ENCODE measurements at places on chromosomes 11 and 22.

- peak; percentile 62 for DNase-seq
These were observed 5.1 kb downstream of the POU2AF3 start for GRCh38 chr11:111303461-111303860.

DNA sequence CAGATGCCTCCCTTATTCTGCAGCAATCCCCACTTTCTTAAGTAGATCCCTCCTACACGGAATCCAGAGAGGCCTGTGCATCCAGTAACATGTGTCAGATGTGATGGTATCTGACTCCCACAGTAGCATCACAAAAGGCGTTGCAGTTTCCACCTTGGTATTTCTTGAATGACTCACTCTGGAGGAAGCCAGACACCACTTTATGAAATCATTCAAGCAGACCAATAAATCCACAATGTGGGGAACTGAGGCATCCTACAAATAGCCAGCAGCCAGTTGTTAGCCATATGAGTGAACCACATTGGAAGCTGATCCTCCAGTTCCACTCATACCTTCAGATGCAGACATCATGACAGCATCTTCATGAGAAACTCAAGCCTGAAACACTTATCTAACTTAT, 798.1 kb downstream of the OPCML start:
- no peak for DNase-seq

- DNase-seq = peak; percentile 70
These were observed 1.7 kb downstream of the PHF21A start for GRCh38 chr11:46119352-46120216.

DNA sequence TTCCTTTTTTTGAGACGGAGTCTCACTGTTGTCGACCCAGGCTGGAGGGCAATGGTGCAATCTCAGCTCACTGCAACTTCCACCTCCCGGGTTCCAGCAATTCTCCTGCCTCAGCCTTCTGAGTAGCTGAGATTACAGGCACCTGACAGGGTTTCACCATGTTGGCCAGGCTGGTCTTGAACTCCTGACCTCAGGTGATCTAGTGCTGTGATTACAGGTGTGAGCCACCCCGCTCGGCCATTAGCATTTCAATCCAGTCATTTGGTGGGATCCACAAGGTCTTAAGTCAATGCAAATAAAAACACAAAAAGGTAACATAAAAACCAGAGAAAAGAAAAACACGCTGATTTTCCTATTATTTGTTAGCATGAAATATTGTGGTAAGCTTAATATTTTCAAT, 1227.2 kb upstream of the TENM4 start:
- no peak for DNase-seq

DNA sequence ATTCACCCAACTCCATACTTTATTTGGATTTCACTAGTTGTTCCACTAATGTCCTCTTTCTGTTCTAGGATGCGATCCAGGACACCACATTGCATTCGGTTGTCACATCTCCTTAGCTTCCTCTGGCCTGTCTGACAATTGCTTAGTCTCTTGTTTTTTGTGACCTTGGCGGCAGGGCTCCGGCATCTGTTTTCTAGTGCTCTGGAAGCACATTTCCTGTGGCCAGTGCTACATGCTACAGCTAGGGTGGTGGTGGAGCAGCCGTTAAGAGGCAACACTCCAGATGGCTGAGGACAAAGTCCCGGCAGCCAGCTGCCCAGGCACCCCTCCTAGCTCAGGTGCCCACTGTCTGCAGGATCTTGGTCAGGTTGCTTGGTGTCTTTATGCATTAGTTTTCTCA, 6.8 kb downstream of the STX3 start:
- no peak for DNase-seq

GRCh38 chr22:43925433-43926348, 2.1 kb downstream of the PNPLA3 start:
- DNase-seq = no peak

DNA sequence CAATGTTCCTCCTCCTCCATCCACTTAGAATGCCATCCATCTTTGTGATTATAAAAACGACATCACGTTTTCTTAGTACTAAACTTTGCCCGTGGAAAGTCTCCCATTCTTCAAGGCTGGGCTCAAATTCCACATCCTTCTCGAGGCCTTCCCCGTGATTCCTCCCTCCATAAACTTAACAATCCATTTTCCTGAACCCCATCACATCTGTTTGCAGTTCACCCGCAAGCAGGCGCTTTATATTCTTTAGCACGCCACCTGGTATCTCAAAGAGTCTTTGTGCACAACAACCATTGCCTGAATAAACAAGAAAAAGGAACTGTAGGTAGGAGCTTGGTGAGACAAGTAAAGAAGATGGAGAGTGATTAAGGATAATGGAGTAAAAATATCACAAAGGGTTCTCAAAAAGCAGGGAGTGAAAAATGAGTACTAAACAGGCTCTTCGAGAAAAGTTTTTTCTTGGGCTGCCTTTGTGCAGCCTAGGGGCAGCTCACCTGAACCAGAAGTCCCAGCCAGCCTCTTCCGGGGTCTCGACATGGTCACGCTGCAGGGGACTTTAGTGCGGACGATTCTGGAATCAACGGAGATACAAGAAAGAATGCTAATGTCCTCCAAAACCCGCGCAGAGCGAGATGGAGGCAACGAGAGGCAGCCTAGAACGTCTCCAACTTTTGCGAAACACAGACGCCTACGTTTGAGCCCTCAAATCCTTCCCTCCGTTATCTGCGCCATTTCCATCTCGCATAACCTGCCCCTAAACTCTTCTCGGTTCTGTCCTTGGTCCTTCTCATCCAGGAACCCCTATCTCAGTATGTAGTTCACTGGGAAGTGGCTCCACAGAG, 585 bp downstream of the THYN1 start:
- no peak for DNase-seq

GRCh38 chr11:76834151-76834550, 26.6 kb upstream of the ACER3 start:
- no peak for DNase-seq

DNA sequence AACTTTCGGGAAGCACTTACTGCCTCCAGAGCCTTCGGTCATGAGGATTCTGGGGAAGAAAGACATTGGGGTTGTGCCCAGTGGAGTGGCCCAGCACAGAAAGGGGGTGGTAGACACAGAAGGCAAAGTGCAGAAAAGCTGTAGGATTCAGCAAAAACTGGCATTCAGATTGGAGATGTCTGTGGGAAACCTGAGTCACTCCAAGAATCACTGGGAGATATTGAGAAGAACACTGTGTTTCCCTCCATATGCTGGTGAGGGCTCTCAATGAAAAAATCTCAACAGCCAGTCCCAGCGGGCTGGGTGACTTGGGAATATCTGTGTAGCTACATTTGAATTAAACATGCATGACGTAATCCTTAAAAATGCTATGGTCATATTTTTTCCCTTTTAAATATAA, 61.2 kb upstream of the RCN1 start:
- DNase-seq = no peak

DNA sequence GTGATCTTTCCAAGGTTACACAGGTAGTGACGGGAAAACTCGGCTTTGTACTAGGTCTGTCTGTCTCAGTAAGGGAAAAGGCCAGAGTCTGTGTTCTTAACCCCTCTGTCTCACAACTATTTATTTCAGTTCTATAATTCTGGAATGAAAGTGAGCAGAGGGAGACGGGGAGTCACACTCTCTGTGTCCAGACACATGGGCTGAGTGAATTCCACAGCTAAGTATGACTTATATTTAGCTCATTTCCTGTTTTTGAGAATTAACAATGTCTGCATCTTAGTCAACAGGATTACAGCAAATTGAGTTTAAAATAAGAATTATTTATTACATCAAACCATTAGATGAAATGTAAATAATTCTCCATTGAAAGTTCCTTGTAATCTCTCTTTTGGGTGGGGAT, 62.5 kb upstream of the OR4B1 start:
- DNase-seq = no peak

GRCh38 chr22:44505796-44506354, 7.8 kb upstream of the RTL6 start:
- no peak for DNase-seq

- DNase-seq = no peak
These were observed 7.4 kb downstream of the SYT13 start for GRCh38 chr11:45278714-45279113.

- peak; percentile 63 for DNase-seq
These were observed 75.0 kb downstream of the JRKL start for GRCh38 chr11:96464700-96465307.

DNA sequence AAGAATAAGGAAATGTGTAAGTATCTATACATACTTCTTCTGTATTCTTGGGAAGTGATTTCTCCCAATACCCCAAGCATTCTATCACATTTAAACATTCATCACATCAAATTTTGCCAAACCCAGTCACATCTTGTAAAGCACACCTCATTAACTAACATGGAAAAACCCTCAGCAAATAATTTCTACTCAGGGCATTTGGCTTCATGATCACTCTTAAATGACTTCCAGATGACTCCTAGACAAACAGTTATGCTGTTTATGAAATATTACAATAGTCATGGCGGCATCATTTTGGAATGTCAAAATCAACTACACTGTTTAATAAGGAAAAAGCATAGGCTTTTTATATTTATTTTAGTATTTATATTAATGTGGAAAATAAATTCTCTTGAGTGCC, 47.3 kb upstream of the CCDC34 start:
- DNase-seq = peak; percentile 57

All from right lung (tissue), 10 donors.